ENCODE measurements at places on chromosomes 4 and X.
A peak's percentile ranks its signal among the peaks of the same experiment; 100 is the strongest.

GRCh38 chr4:152862608-152863007 lies 73.5 kb upstream of the FHDC1 start:
- no peak for DNase-seq

DNA sequence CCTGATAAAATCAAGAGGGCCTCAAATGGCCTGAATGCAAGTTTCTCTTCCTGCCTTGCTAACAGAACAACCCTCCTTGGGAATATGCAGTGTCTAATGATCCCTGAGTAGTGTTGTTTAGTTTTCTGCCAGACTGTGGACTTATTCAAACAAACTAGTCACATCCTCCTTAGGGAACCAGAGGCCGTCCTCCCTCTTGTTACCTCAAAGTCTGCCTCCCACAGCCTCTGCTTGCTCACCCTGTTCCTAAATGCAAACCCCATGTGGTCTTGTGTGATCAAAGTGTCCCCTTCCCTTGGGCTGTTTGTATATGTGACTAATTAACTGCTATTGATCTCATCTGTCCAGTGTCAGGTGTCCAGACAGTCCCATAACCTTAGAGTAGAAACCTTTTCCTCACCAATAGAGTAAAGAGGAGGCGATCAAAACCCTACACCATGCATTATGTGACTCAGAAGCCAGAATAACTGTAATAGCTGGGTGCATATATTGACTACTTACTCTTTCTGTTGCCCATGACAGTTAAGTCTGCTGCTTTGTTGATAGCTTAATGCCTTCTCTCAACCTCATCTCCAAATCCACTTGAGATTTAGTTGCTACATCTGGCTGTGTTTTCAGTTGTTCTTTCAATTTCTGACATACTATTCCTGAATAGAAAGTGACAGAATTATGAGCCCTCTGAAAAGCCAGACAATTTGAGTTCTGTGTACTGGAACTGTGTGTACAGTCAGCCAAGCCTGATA lies 473.0 kb upstream of the NWD2 start:
- DNase-seq: no peak

GRCh38 chr4:147334478-147334877 lies 146.4 kb upstream of the EDNRA start:
- DNase-seq: no peak

DNA sequence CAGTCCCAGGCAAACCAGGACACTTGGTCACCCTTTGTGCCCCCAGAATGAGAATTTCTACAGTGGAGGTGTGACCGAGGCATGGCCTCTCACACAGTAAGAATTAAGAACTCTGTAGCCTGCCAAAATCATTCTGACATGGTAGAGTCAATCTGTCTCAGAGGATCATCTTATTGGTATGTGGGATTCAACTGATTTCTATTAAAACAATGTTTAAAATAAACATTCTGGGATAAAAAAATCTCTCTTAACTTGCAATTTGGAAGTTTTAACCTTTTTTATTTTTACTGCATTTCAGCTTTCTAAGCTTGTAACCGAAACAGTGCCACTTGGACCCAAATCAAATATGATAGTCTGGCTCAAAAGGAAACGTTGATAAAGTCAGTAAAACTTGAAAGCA lies 165.4 kb upstream of the LDB2 start:
- no peak for DNase-seq

GRCh38 chr4:118348886-118349285 lies 3.9 kb downstream of the PRSS12 start:
- no peak for DNase-seq

DNA sequence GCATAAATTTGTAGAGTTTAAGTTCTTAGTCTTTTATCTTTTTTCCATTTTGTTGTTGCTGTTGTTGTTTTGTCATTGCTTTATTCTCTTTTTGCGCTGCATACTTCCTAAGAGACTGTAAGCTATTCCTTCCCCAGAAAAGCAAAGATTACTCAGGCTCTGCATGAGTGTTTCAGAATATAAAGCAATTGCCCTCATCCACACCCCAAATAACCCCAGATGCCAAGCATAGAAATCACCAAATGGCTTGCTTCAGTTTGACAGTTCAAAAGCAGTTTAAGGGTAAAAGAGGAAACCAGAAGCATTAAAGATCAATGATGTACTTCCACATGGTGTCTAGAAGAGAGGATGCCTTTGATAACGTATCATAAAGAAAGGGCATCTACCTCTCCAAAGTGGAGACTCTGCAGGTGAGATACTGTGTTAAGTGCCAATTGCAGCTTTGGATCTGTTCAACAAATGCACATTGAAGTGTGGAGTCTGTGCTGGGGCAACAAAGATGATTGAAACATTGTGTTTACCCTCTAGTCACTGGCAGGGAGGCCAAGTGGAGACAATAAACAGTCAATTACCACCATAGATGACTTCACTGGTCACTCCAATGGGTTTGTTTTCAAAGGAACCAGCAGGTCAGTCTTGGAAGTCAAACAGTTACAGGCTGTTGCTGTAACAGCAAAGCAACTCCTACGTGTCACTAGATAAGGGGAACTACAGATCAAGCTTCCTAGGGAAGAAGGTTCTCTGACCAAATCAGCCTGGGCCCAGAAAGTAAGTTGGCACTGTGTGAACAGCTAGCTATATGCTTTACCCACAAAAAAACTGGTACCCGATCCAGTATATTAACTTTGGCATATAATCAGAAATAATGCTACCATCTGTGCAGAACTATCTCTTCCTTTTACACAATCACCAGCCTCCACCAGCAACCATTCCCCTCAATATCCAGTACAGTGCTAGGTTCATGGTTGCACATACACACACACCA lies 40.6 kb upstream of the IL21 start:
- no peak for DNase-seq

DNA sequence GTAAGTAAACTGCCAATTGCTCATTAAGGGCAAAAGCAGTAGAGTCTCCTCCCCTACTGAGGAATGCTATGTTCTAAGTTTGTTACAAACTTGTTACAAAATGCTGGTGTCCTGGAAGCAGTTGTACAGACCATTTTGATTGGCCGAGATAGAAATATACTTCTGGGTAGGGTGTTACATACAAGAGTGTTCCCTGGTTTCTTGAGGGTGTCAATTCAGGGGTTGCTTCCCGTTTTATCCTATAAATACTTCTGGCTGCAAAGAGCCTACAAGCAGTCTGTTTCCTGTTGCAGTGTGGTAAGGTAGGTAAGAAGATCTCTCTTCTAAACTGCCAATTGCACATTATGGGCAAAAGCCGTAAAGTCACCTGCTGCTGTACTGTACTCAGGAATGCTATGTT lies 5.7 kb downstream of the TRPC5OS start:
- no peak for DNase-seq

DNA sequence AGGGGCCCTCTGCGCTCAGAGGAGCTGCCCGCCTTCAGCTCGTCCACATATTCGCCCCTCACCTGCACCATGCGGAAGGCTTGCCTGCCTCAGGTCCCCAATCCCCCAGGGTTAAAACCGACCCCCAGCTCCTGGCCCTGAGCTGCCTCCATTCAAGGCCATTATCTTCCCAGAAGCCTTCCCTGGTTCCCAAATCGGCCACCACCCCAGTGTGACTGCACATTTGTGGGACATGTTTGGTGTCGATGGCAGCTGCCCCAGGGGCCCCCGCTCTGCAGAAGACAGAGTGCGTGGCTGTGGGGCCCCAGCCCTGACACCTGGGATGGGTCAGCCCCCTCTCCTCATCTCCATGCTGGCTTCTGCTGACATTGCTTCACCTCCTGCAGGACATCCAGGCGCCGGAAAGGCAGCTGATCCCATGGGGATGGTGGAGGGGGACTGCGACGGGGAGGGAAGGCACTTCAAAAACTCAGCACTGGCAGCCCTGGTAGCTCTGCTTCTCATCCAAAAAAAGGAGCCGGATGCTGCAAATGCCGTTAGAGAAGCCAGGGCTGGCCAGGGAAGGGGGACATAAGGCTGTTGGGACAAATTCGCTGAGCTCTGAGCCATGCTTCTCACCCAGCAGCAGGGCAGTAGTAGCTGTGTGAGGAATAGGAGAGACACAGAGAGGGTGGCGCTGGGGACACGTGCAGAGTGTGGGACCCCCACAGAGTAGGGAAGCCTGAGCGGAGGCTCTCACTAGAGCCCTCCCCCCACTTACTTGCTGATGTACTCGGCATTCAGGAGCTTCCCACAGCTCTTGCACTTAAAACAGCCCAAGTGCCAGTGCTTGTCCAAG lies 78.5 kb downstream of the ABLIM2 start:
- no peak for DNase-seq

DNA sequence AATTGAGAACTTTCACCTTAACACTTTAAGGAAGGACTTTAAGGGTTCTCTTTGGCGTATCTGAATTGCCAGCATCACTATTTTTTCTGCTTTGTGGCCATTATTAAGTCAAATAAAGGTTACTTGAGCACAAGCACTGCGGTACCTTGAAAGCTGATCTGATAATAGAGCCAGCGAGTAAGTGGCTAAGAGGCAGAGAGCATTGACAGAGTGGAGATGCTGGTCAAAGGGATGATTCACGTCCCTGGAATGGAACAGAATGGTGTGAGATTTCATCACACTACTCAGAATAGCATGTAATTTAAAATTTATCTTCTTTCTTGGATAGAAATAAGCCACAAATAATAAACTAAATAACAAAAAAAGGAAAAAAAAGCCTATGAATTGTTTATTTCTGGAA lies 57.1 kb upstream of the NPFFR2 start:
- no peak for DNase-seq

- no peak for DNase-seq
These were observed 398.6 kb upstream of the RASGEF1B start for GRCh38 chr4:81870275-81870674.

DNA sequence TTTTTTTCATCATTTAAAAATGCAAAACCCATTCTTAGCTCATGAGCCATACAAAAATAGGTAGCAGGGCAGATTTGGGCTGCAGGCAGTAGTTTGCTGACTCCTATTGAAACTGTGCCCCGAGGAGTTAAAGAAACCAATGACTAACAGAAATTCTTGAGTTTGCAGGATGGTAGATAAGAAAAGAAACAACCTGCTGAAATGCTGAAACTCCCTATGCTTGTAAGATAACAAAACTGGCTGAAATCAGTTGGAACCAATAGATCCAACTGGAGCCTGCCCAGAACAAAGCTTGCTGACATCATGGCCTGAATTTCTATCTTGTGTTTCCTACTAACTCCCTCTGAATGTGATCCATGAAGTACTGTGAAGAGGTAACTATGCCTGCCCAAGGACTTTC lies 68.6 kb downstream of the ANOS1 start:
- no peak for DNase-seq

GRCh38 chr4:19748519-19749479 lies 502.9 kb upstream of the SLIT2 start:
- no peak for DNase-seq

DNA sequence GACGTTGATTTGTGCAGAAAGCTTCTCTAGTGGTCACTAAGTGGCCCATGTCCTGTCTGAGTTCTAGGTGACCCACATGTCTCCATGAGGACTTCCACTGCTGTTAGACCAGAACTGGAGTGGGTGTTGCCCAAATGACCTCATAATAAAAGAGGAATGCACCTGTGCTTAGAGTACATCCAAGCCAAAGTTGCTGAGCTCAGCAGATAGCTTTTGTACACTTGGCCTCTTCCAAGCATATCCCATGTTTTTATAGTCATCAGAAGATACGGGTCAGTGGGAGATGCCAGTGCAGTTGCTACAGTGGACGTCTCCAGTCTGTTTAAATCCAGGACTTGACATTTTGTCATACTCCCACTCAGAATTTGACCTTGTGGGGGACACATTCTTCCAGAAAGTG lies 37.6 kb upstream of the WDR1 start:
- DNase-seq: no peak

DNA sequence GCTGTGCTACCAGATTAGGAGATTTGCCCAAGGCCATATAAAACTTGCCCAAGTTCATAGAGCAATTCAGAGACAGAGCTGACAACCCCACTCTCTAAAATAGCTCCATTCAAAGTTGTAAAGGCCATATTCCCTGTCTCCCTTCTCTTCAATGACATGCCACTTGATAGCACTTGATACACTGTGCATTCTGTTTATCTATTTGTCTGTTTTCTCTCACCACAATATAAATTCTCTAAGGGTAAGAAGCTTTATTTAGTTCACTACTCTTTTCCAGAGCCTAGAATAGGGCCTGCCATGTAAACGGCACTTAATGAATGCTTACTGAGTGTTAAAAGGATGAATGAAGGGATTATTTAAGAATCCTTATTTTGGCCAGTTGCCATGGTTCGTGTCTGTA lies 24.1 kb upstream of the MAP9 start:
- no peak for DNase-seq

DNA sequence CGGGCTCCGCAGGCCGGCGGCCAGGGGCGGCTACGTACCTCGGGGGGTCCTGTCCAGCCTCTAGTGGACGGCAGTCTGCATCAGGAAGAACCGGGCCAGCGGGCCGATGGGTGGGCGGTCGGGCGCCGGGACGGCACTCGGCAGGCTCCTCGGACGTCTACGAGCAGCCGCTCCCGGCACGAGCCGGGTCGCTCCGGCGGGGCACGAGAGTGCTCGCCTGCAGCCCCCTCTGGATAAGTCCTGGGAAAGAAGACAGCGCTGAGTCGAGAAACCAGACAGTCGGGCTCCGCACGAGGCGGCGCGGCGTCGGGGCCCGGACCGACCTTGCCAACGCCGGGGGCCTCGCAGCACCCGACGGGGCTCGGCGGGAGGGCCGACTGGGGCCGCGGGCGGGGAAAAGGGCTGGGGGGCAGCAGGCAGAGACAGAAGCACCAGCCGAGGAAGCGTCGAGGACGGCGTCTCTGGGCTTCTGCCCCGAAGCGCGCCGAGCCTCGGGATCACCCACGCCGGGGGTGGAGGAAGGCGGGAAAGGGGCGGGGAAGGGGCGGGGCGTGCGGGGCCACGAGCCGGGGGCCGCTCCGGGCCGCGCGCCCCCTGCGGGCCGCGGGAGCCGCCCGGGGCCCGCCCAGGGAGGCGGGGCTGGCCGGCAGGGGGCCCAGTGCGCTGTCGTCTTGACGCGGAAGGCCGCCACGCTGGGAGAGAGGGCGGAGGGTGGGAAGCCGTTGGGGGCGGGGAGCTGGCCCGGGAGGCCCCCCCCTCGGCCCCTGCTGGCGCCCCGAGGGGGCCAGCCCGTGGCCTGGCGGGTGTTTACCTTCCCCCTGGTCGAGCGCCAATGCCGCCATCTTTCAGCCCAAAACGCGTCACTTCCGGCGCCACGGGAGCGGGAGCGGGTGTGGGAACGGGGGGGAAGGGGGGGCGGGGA lies 1.9 kb downstream of the KLHL15 start:
- DNase-seq: peak; percentile 86

DNA sequence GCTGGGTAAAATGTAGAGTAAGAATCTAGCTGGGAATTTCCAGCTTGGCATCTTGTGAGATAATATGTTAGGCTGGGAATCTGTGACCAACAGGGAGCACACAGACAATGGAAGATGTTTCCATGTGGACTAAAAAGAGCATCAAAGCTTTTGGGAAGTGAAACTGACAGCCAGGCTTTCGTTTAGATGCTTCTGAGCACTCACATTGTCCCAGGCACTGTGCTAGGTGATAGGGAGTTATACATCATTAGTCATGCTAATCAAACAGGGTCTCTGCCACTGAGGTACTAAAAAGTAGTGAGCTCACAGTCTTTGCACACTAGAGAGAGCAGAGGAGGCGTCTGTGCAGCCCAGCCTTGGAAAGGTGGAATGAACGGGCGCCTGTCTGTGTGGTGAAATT lies 101.9 kb upstream of the SCOC start:
- no peak for DNase-seq

All from activated CD8-positive, alpha-beta memory T cell treated with anti-CD3 and anti-CD28 coated beads, Interleukin-2, amount 50 U/mL, for 48 hours (primary cell).